Renal pelvis (tissue), 12 donors: ENCODE measurements at places on chromosomes 7 and 10. TPM values are rescaled to one million over a fixed set of nuclear protein-coding genes. Genes with fewer than 3 reads are reported as not detected.

GRCh38 chr7:103547451-103548284 lies 101.7 kb upstream of the SLC26A5 start:
- no peak for DNase-seq

PODXL gene
- 697 TPM for polyA plus RNA-seq

OPN4 gene
- polyA plus RNA-seq: not detected

- DNase-seq: no peak
These were observed 227.4 kb upstream of the SP4 start for GRCh38 chr7:21200503-21200902.

DNA sequence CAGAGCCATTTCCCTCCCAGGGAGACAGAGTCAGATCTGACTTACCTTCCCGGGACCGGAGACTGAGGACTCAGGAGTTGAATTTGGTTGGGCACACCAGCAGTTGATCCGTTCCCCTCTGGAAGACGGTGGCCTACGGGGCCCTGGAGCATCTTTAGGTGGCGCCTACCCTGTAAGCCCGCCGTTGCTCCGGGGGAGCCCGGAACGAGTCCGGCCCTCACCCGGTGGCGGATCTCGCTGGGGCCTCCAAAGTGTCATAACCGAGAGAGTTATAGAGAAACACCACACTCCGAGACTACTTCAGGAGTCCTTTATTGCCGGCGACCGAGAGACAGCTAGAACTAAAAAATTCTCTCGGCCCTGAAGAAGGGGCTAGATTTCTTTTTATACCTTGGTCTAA lies 182.8 kb upstream of the MBL2 start:
- DNase-seq: no peak

ADARB2 gene
- 1.1 TPM for polyA plus RNA-seq

DNA sequence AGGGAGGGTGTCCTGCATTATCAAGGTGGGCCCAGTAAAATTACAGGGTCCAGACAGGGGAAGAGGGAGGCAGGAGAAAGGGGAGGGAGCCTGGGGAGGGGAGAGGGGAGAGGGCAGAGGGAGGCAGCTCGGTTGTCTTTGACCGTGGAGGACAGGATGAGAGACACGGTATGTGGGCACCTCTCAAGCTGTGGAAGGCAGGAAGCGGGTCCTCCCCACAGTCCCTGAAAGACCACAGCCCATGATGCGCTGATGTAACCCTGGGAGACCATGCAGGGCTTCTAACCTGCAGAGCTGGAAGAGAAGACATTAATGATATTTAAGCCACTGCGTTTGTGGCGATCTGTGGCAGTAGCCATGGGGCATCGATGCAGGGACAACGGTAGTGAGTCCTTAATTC lies 27.2 kb upstream of the MNX1 start:
- no peak for DNase-seq

DNA sequence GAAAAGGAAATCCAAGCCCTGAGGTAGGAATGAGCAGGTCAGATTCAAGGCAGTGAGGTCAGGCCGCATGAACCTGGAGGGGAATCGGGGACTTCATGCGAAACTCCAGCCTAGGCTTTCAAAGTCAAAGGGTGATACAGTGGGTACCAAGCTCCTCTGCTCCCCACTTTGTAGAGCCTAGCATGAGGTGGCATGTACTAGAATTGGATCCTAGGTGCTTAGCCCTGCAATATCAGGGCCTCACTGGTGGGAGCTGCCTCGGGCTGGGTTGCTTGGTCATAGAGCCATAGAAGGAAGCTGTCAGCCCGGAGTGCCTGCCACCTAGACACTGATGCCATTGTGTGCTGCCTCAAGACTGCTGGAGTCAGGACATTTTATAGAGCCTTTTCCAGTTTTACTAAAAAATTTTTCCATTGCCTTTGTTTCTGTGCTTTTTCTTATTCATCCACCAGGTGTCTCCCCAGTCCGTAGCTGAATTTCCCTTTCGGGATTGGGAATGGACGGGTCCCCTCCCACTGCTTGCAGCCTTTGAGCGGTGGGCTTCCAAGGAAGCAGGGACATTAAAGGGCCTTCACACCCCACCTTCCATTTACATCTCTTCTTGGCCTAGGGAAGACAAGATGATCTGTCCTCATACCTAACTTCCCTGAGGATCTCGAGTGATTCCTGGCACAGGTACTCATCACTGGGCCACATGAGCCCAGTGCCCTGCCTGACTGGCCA lies 5.5 kb upstream of the LZTS2 start:
- DNase-seq: no peak

NUTM2E gene
- polyA plus RNA-seq: 0.23 TPM

GRCh38 chr10:55305285-55305684 lies 504.3 kb upstream of the PCDH15 start:
- no peak for DNase-seq
